Right lobe of liver (tissue), 6 donors: ENCODE measurements at places on chromosomes 1 and 21.

- H3K27me3 ChIP-seq, result peaks cover 35% of the 10 kb centered on the region
- no peaks in the 10 kb centered on the region for H3K4me1 ChIP-seq
- no peak overlapping the region for H3K27ac ChIP-seq
- no peak overlapping the region for H3K4me3 ChIP-seq
Measured at GRCh38 chr1:47444562-47445465, 7.0 kb downstream of the FOXD2 start.

- H3K27ac ChIP-seq, result no peak overlapping the region
- H3K36me3 ChIP-seq, result no peaks in the 10 kb centered on the region
- DNase-seq, result no peak
- no peaks in the 10 kb centered on the region for H3K4me1 ChIP-seq
- H3K27me3 ChIP-seq, result no peaks in the 10 kb centered on the region
Measured at GRCh38 chr21:46055863-46056281, 42.0 kb upstream of the COL6A2 start.

GRCh38 chr1:23514111-23514679, 16.8 kb downstream of the E2F2 start:
- H3K36me3 ChIP-seq, result no peaks in the 10 kb centered on the region
- H3K27ac ChIP-seq, result no peak overlapping the region
- no peaks in the 10 kb centered on the region for H3K27me3 ChIP-seq
- DNase-seq, result no peak
- H3K4me3 ChIP-seq, result no peak overlapping the region

DNA sequence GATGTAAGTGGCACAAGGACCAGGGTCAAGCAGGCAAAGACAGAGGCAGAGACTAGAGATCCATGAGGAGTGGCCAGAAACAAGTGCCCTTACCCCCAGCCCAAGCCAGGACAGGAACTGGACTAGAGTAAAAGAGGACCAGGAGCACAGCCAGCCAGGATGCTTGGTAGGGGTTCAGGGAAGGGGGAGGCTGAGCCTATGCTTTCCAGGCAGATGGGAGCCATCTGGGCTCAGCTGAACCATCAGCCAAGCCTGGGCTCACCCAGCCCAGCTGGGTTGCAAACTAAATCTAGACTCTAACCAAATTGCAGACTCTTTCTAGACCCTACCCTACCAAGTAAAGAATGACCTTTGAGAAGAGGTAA, 15.2 kb downstream of the PDZK1IP1 start:
- no peaks in the 10 kb centered on the region for H3K4me1 ChIP-seq
- H3K4me3 ChIP-seq, result no peak overlapping the region
- H3K27ac ChIP-seq, result no peak overlapping the region
- H3K36me3 ChIP-seq, result no peaks in the 10 kb centered on the region

DNA sequence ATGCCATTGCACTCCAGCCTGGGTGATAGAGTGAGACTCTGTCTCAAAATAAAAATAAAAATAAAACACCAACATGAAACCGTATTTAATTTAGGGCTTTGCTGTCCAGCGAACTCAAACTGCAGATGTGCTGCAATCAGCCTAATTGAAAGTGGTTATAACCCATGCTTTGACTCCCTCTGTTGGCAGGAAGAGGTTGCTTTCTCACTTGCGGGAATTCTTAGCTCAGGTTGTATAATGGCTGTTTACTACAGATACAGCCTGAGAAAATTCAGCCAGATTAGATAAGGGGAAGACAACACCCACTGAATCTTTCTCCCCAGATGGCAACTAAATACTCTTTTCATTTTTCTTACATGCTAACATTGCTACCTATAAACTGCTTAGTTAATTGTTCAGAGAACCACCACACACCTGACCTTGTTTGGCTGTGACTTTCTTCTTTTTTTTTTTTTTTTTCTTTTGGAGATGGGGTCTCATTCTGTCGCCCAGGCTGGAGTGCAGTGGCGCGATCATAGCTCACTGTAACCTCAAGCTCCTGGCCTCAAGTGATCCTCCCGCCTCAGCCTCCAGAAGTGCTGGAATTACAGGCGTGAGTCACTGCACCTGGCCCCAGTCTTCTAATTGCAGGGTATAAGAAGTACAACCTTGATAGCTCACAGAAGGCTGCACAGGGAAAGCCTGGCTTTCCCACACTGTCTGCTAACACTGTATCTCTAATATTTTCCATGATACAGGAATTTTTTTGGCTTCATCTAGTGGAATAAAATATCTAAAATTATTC, 34.6 kb downstream of the DNTTIP2 start:
- H3K36me3 ChIP-seq, result no peaks in the 10 kb centered on the region
- H3K27ac ChIP-seq, result no peak overlapping the region
- no peak for DNase-seq
- no peak overlapping the region for H3K4me3 ChIP-seq

GRCh38 chr1:154987326-154987725, 4.2 kb downstream of the FLAD1 start:
- DNase-seq, result peak; percentile 89
- H3K4me1 ChIP-seq, result no peaks in the 10 kb centered on the region
- peaks cover 9% of the 10 kb centered on the region for H3K36me3 ChIP-seq

GRCh38 chr1:78790174-78790573, 140.5 kb downstream of the IFI44 start:
- H3K4me3 ChIP-seq, result no peak overlapping the region
- no peaks in the 10 kb centered on the region for H3K4me1 ChIP-seq
- no peaks in the 10 kb centered on the region for H3K27me3 ChIP-seq
- no peaks in the 10 kb centered on the region for H3K36me3 ChIP-seq

GRCh38 chr1:173128742-173129141, 78.0 kb upstream of the TNFSF18 start:
- no peaks in the 10 kb centered on the region for H3K4me1 ChIP-seq
- H3K36me3 ChIP-seq, result no peaks in the 10 kb centered on the region
- H3K27me3 ChIP-seq, result no peaks in the 10 kb centered on the region
- H3K4me3 ChIP-seq, result no peak overlapping the region
- H3K27ac ChIP-seq, result no peak overlapping the region
- DNase-seq, result no peak

DNA sequence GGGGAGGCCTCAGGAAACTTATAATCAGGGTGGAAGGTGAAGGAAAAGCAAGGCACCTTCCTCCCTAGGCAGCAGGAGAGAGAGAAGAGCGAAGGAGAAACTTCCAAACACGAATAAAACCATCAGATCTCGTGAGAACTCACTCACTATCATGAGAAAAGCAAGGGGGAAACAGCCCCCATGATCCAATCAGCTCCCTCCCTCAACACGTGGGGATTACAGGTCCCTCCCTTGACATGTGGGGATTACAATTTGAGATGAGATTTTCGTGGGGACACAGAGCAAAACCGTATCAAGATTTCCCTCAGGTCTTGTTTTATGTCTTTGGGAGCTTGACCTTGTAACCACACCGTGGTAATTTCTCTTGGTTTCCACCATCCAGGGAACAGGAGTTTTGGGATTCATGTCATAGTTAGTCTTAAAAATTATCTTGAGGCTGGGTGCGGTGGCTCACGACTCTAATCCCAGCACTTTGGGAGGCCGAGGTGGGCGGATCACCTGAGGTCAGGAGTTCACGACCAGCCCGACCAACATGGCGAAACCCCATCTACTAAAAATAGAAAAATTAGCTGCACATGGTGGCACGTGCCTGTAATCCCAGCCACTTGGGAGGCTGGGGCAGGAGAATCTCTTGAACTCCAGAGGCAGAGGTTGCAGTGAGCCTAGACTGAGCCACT, 47.2 kb upstream of the NBPF3 start:
- no peaks in the 10 kb centered on the region for H3K36me3 ChIP-seq
- no peak overlapping the region for H3K4me3 ChIP-seq
- H3K27me3 ChIP-seq, result no peaks in the 10 kb centered on the region
- no peak for DNase-seq
- H3K4me1 ChIP-seq, result no peaks in the 10 kb centered on the region

GRCh38 chr1:6205849-6206519, at the start of gene RNF207:
TSS of gene RNF207 (plus strand) at chr1:6206119. CDS start at chr1:6206536, 417 bp downstream.
- no peaks in the 10 kb centered on the region for H3K36me3 ChIP-seq
- H3K4me3 ChIP-seq, result peak within 1 kb of the TSS; percentile 68
- H3K27ac ChIP-seq, result peak within 1 kb of the TSS; percentile 54
- no peaks in the 10 kb centered on the region for H3K27me3 ChIP-seq
- no peaks in the 10 kb centered on the region for H3K4me1 ChIP-seq

- no peak overlapping the region for H3K4me3 ChIP-seq
- DNase-seq, result no peak
- H3K27me3 ChIP-seq, result no peaks in the 10 kb centered on the region
- no peaks in the 10 kb centered on the region for H3K4me1 ChIP-seq
Measured at GRCh38 chr21:35010447-35010846, 38.7 kb downstream of the RUNX1 start.

DNA sequence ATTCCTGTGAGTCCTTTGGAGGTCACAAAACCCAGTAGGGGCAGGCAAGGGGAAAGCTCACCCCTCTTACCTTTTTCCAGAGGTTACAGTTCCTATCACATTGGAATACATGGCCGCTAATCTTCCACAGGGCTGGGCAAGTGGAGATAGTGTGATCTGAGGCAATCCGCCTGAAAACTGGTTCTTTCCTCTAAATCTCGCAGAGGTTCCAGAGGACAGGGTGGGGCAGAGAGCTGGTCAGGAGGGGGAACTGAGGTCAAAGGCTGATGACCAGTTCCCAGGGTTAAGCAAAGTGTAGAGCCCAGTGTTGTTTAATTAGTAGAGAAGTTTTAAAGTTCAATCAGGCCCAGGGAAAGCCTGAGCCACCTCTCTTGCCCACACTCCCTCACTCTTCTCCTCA, at the start of gene SERPINC1:
TSS of gene SERPINC1 (minus strand) at position 179 of the 400 bp plus-strand sequence. CDS start at position 111, 68 bp downstream.
- no peaks in the 10 kb centered on the region for H3K4me1 ChIP-seq
- DNase-seq, result peak; percentile 89
- H3K4me3 ChIP-seq, result peak within 1 kb of the TSS; percentile 63
- peak within 1 kb of the TSS; percentile 89 for H3K27ac ChIP-seq
- H3K27me3 ChIP-seq, result no peaks in the 10 kb centered on the region

DNA sequence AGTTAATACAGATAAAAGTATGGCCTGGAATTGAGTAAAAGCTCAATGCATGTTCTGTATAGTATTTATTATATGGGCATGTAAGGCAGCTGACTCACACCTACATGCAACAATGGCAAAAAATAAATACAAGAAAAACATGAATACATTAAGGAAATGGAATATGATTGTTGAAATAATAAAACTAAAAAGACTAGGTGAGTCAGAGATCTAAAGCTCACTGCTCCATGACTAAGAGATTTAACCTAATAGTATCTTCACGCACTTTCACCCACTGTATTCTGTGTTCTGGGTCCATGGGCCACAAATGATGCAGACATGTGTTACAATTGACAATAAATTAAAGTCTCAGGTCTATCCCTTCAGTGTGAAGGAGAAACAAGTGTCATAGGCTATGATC, 607.0 kb downstream of the AGBL4 start:
- H3K27me3 ChIP-seq, result no peaks in the 10 kb centered on the region
- H3K4me1 ChIP-seq, result no peaks in the 10 kb centered on the region
- DNase-seq, result no peak
- H3K27ac ChIP-seq, result no peak overlapping the region

DNA sequence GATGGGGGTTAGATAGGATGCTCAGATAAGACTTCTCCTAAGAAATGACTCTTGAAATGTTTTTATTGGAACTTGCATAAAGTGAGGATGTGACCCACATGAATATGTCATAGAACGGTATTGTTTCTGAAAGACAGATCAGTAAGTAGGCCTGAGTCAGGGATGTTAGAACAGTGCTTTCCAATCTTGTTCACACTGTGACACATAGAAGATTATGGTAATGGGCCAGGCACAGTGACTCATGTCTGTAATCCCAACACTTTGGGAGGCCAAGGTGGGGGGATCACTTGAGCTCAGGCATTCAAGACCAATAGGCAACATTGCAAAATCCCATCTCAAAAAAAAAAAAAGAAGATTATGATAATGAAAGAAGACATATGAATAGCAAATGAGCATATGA, 32.9 kb downstream of the FMO4 start:
- H3K4me3 ChIP-seq, result no peak overlapping the region
- no peak overlapping the region for H3K27ac ChIP-seq
- no peak for DNase-seq

- no peaks in the 10 kb centered on the region for H3K27me3 ChIP-seq
- H3K4me3 ChIP-seq, result no peak overlapping the region
- DNase-seq, result no peak
- H3K36me3 ChIP-seq, result no peaks in the 10 kb centered on the region
- no peaks in the 10 kb centered on the region for H3K4me1 ChIP-seq
- no peak overlapping the region for H3K27ac ChIP-seq
Measured at GRCh38 chr1:11339346-11340232, 66.6 kb downstream of the UBIAD1 start.

GRCh38 chr1:93143136-93143535, 37.1 kb downstream of the TMED5 start:
- no peaks in the 10 kb centered on the region for H3K4me1 ChIP-seq
- H3K36me3 ChIP-seq, result no peaks in the 10 kb centered on the region
- no peak overlapping the region for H3K4me3 ChIP-seq

DNA sequence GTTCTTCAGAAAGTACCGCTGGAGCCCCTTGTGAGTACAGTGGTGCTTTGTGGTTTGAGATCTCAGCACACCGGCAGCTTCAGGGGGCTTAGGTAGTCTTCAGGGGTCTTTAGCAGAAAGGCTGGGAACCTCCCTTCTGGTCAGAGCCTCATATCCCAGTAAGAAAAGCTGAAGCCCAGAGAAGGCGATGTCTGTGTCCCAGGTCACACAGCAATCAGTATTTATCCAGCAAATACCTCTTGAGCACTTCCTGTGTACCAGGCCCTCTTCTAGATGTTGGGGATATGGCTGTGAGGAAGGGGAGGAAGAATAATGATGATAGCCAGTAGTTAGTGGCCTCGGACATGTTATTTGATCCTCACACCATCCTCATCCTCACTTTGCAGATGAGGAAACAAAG, 14.3 kb downstream of the SERINC2 start:
- H3K27ac ChIP-seq, result no peak overlapping the region
- no peaks in the 10 kb centered on the region for H3K27me3 ChIP-seq
- DNase-seq, result no peak
- H3K36me3 ChIP-seq, result no peaks in the 10 kb centered on the region
- H3K4me1 ChIP-seq, result no peaks in the 10 kb centered on the region
